Activated CD4-positive, alpha-beta T cell treated with anti-CD3 and anti-CD28 coated beads, Interleukin-10, Interleukin-2, amounts not matched to agents 100 ng/mL and 50 ng/mL, durations not matched to agents 16 hours and 8 hours (primary cell): ENCODE measurements at places on chromosomes 5 and 9.
A peak's percentile ranks its signal among the peaks of the same experiment; 100 is the strongest.

- no peak for DNase-seq
Observed at GRCh38 chr5:172786736-172787462, 15.9 kb upstream of the DUSP1 start.

DNA sequence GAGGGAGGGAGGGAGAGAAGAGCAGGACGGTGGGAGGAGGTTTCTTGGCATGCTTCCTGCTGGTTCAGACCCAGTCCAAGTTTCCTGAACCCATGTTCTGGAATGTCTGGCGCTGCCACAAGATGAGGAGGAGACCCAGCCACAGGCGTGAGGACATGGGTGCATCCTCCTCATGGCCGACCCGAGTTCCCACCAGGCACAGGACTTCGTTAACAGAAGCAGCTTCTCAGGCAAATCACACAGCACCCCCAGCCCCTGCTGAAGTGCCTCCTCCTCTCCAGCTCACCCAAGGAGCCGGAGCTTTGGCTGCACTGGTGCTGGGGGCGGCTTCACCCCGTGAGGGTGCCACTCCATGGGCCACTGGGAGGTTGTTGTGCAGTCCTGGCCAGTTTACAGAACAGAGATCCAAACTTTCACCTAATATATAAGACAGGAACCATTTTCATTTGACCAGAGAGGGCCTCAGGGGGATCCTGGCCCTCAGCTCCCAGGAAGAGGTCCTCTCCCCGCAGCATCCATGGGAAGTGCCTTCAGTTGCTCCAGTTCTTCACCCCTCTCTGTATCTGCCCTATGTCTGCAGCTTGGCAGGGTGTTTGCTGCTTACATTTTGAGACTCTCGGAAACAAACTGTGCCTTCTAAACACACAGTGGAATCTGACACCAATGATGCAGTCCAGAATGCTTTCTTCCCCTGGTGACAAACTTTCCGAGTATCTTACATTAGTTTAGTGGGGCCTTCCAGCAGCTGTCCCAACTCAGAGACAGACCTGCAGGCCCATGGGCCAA, 10.2 kb upstream of the NKD2 start:
- no peak for DNase-seq

- peak; percentile 38 for DNase-seq
Observed at GRCh38 chr5:171336521-171337209, 27.6 kb downstream of the TLX3 start.

DNA sequence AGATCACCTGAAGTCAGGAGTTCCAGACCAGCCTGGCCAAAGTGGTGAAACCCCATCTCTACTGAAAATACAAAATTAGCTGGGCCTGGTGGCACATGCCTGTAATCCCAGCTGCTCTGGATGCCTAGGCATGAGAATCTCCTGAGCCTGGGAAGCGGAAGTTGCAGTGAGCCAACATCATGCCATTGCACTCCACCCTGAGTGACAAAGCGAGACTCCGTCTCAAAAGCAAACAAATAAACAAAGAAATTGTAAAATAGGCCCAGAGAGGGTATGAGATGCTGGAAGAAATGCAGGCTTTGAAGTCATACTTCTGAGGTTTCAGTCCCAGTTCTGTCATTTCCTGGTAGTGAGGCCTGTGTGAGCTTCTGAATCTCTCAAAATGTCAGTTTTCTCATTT, 5.3 kb upstream of the ARHGEF37 start:
- DNase-seq = peak; percentile 55

DNA sequence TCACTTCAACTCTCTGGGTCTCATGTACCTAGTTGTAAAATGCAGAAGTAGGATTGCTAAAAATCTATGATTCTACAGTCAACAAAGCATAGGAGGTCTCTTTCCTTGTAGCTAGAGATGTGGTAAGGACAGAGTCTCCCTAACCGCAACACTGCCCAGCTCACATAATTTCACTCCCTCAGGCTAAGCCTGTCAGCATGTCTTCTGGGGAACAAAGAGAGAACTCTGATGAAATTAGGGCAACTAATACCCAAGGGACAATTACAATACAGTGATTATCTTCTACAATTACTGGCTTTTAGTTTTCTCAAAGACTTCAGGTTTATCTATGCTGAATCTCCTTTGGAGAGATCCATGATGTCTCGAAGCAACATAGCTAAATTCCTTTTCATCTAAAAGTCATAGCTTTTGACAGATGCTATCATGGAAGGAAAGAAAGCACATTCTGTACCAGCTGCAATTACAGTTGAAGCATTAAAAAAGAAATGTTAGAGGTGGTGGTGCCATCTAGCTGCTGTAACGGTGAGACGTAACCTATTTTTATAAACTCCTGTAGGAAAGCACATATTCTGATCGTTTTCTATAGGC, 141.1 kb upstream of the TARS1 start:
- DNase-seq = peak; percentile 1

- peak; percentile 83 for DNase-seq
Observed at GRCh38 chr9:75147638-75148037, 59.3 kb downstream of the OSTF1 start.

DNA sequence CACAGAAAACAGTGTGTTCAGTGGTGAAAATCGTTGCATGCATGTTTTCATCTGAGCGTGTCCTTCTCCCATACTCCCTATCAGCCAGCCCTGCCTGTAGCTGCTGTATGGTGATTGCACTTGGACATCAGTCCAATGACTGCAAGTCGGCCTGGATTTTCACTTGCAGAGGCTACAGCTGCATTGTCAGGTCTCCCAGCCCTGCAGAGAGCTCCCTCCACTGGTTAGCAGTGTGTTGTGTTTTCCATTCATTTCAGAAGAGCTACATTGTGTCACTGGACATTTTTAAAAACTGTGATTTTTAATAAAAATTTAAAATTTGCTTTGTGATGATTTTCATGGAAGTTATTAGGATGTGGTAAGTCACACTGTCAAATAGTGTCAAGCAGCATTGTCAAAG, 96.6 kb downstream of the SYK start:
- DNase-seq = no peak

DNA sequence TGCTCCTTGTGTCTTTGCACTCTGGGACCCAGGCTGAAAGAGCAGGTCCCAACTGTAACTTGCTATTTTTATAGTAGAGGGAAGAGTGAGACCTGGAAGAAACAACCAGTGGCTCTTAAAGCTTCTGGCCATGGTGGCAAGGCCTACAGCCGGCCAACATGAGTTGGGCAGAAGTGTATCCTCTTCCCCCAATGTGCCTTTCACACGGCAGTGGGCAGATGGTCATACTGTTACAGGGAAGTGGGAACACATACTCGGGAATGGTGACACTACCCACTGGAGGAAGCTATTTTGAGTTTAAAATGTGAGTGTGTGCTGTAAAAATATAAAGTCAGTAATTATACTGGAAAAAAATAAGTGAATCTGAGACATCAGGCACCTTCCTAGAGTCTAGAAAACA, 116.0 kb downstream of the MVB12B start:
- no peak for DNase-seq

- no peak for DNase-seq
Observed at GRCh38 chr5:128506643-128507042, 31.4 kb downstream of the FBN2 start.

GRCh38 chr5:111241696-111242095, 17.5 kb downstream of the CAMK4 start:
- DNase-seq = no peak

- DNase-seq = no peak
Observed at GRCh38 chr9:104885818-104886709, 41.9 kb downstream of the ABCA1 start.

- DNase-seq = no peak
Observed at GRCh38 chr5:89282554-89283510, 399.8 kb upstream of the MEF2C start.

DNA sequence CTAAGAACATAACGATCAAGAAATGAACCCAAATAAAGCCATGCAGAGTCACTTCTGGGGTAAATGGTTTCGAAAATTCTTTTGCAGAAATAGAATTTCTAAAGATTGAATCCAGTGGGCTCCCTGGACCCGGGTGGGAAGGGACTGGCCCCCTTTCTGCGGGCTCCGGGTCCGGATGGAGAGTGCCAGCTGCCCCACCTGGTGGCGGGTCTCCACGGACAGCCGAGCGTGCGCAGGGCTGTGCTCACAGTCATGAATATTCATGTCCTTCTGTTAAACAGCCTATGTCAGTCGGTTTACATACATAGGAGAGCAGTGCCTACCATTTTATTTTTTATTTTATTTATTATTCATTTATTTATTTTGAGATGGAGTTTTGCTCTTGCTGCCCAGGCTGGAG, 4.7 kb upstream of the PPP1R26 start:
- DNase-seq = peak; percentile 26
